ENCODE measurements at places on chromosomes 11 and 22. TPM values are rescaled to one million over a fixed set of nuclear protein-coding genes. Genes with fewer than 3 reads are reported as not detected.

TBX1 gene
- 1.6 TPM for total RNA-seq

RTN4RL2 gene
- total RNA-seq: not detected

MS4A12 gene
- not detected for total RNA-seq

CLTCL1 gene
- total RNA-seq: 4.8 TPM

JHY gene
- total RNA-seq: 10.1 TPM

FGF3 gene
- total RNA-seq: not detected

FAM111B gene
- 0.13 TPM for total RNA-seq

KLHL35 gene
- total RNA-seq: 0.29 TPM

PTGDR2 gene
- 2.9 TPM for total RNA-seq

GRM5 gene
- total RNA-seq: not detected

RFPL1 gene
- total RNA-seq: not detected

SDHD gene
- total RNA-seq: 139 TPM

SEPTIN5 gene
- 4.2 TPM for total RNA-seq

C11orf91 gene
- total RNA-seq: not detected

CD6 gene
- 1.3 TPM for total RNA-seq

GRCh38 chr11:116406042-116406441 is 366.7 kb downstream of the BUD13 start:
- DNase-seq: no peak

- no peak for DNase-seq
These were observed 51.6 kb upstream of the MYEOV start for GRCh38 chr11:69242266-69242920.

DNA sequence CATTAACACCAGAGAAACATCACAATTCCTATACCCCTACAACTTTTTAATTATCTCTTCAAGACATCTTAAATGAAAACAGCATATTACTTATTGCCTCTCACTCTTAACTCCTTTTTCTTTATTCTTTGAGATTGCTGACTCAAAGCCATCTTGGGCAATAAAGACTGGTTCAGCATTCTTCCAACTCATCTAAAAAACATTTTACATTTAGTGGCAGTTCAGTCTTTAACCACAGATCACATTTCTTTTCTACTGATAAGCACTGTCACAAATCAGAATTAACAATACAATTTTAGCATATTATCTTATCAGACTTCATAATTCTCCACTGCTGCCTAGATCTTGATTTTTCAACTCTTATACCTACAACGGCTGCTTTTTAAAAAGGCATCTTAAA is 34.0 kb downstream of the SIK3 start:
- no peak for DNase-seq

GRCh38 chr22:37454857-37455686 is 27.8 kb upstream of the ELFN2 start:
- no peak for DNase-seq

DNA sequence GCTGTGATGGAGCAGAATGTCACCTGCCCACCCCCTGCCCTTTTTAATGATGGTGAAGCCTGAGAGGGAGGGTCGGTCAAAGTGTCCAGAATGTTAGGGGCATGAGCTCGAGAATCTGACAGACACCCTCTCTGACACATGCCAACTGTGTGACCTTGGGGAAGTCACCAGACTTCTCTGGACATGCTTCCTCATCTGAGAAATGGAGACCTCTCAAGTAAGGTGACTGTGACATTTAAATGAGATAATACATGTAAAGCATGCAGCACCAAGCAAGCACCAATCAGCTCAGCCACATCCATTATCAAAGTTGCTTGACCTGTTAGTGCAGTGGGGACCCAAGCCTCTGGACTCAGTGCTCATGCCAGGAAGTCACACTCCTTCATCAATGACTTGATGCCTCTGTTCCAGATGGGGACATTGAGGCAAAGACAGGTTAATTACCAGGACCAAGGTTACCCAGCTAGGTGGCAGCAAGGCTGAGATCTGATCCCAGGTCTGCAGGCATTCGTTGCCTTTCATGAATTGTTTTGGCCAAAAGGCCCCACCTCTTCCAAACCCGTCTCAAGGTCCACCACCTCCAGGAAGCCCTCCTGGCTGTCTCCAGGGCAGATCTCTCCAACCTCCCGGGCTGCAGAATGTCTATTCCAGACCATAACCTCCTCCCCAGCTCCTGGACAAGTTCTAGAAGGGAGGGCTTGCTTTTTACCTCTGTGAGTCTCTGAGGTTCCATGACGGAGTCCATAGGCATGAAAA is 38.8 kb upstream of the SYT7 start:
- DNase-seq: no peak

GRCh38 chr11:47383071-47383470 is 4.7 kb upstream of the SPI1 start:
- DNase-seq: no peak

DNA sequence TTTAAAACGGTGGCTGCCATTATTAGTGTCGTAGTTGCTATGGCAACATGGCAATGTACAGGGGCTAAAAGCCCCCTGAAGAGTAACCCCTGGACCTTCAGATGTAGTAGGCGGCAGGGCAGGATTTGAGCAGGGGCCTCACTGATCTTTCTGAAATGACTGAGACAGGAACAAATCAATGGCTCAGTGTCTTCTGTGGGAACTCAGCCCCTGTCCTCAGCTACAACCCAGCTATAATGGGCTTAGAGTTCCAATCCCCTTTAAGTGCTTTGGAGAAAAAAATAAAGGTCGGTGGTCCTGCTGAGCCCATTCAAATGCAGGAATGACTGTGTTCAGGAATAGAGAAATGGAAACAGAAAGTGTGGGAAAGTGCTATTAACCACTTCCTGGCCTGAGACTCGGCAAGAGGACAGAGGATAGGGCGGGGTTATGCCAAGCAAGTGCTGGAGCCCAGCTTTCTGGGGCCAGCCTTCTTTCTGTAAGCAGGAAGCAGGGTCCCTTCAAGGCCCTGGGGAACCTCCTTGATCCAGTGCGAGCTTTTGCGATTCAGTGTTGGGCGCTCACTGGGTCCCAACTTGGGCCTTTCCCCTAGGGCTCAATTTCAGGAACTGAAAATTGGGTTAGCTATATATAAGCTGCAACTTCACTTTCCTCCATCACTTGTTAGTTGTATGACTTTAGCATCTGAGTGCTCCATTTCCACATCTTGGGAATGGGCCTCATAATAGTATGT is 6.1 kb upstream of the CD82 start:
- no peak for DNase-seq

- no peak for DNase-seq
These were observed 39.5 kb downstream of the MTMR2 start for GRCh38 chr11:95884376-95884775.

DNA sequence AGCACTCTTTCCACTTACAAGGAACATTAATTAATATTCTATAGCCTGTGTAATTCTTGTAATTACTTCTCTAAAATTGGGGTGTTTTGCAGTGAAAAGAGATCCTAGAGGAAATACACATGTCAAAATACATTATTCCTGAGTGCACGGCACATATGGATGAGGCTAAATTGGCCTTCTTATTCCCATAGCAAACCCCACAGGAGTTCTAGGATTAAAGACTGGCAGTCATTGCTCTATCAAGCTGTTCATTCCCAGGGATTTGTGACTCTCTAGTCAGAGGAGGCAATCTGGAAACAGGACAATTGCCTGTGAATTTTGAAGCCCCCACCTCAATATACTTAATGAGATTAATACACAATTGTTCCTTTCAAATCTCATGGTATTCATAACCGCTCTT is 145.9 kb upstream of the OPCML start:
- no peak for DNase-seq

- no peak for DNase-seq
These were observed 53.3 kb upstream of the ADA2 start for GRCh38 chr22:17272511-17272991.

DNA sequence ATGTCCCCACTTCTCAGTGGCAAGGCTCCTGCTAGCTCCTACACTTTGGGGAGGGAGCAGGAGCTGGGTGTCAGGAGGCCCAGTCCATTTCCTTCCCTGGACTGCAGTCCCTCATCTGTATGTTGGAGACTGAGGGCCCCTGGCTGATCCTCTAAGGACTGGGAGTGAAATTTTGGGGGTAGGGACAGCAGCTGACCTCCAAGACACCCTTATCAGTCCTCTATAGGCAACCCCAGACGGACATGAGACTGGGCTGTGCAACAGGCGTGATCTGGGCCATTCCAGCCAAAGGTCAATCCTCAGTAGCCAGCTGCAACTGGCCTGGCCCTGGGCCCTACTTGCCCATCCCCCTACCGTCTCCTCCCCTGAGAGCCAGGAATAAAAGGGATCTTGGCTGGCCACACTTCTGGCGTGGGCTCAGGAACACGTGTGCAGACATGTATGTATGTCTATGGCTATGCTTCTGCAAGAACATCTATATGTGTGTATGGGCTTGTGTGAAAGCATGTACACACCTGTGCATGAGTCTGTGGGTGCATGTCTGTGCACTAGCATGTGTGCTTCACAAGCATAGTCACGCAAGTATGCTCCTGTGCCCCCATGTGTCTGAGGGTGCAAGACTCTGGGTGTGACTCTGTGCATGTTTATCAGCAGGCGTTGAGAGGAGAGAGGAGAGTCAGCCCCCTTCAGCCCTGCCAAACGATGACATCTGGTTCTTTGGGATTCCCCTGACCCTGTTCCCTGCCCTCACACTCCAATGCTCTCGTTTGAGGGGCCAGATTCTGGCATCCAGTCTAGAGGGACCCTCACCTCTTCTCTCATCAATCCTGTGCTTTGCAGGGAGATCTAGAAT is 24.6 kb upstream of the DGAT2 start:
- DNase-seq: no peak

DNA sequence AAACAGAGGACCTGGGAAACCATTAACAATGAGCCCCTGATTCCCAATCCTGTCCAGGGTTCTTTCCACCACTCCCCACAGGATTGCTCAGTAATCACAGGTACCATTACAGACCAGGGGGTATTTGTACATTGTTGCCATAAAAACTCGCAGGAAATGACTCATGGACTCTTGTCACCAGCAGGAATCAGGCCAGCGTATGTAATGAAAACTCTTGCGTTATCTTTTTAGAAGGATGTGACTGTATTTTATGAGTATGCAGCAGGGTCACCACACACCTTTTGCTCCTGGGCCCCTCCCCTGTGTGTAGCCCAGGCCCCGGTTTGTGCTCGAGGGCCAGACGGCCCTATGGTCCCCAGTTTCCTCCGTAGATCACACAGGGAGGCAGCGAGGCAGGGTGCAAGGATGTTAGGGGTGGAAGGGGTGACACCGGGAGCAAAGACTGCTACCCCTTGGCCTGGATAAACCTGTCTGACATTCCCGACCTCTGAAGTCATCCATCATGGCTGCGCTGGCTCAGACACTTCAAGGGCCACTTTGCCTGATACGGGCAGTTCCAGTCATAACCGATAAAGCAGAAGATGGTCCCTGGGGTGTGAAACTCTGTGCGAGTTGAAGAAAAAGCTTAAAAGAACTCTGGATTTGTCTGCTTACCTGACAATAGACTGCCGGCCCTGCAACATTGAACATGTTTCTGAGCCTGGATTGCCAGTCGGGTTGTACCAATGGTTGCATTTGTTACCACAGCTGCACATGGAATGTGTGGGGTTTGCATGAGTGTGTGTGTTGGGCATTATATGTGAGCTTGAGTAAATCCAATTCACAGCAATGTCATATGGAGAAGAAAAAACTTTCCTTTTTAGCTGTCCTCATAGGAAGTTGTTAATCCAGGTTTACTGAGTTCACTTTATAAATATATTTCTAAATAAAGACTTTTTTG is 56.9 kb downstream of the MICAL2 start:
- DNase-seq: no peak

DNA sequence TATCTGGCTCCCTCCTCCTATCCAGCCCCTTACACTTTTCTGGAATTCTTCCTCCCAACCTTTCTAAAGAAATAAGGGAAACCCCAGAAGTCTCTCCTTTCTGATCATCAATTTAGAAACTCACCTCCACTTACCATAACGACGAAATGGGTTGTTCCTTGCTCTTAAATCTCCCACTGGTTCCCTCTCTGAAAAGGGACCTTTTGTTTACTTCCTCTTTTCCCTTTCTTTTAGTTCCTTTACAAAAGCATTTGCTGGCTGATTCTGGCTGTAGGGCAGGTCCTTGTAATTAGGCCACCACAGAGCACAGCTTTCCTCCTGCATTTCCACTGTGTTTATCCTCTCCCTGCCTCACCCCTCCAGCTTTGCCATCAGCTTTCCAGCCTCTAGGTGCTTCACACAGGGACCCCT is 12.0 kb downstream of the JAML start:
- DNase-seq: no peak
